ENCODE measurements at places on chromosomes 3 and 15.

- no peak for DNase-seq
These were observed 5.4 kb upstream of the CGNL1 start for GRCh38 chr15:57370929-57371328.

GRCh38 chr3:70386043-70386442 is 73.6 kb upstream of the MDFIC2 start:
- DNase-seq = no peak

DNA sequence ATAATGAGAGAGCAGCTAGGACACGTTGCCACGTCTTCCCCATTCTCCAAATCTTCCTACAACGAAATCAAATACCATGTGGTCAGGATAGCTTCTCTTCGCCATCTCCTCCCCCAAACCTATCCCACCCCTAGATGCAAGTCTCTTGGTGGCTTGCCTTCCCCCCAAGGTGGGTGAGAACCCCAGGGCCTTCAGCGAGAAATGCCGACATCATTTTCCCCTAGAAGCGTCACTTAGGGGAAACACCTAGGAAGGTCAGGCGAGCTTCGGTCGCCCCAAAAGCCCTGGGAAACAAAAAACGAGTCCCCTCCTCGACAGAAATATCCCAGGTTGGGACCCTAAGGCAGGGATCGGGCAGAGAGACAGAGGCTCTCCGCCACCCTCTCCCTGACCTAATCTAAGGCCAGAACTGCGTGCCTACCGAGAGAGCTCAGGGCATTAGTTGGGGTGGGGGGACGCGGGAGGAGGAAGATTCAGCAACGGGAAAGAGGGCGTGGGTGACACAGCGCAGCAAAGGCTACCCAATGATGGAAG is 502 bp downstream of the DPH3 start:
- DNase-seq = no peak

GRCh38 chr3:72127844-72128243 is 342.9 kb upstream of the PROK2 start:
- no peak for DNase-seq

DNA sequence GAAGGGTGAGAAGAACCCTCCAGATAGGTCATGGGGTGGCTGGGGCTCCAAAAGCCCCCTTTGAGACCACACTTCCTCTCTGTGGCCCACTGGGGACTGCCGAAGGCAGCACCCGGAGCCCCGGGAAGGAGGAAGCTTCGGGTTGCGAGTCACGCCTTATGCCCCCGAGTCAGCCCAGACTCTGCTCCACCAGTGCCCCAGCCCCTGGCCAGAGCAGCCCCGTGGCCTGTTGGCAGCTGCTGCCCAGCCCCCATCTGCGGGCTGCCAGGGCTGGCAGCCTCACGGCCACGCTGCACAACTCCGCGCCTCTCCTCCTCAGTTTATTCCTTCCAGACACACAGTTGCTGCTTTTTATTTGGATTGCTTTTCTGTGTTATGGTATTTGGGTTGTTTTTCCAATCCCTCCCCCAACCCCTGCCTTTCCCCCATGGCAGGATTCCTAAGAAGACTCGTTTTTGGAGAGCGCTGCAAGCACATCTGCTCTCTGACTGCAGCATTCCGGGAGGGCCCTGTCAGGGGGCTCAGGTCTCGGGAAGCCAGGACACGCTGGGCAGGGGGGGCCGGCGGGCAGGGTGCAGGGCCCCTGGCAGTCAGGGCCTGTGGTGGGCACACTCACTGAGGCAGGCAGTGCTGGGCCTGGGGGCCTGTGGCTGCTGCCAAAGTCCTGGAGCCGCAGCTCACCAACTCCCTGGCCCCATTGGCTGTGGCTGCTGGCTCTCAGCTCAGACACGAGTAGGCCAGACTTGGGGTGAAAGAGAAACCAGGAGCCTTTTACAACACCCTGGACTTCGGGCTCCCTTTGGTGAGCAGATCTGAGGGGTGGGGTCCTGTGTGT is 20.2 kb downstream of the MAGEF1 start:
- no peak for DNase-seq
